T-cell (primary cell): ENCODE measurements at places on chromosomes 6 and 20. TPM values are rescaled to one million over a fixed set of nuclear protein-coding genes. Genes with fewer than 3 reads are reported as not detected.

The XKR7 gene
- not detected for total RNA-seq

The ME1 gene
- total RNA-seq, result 0.10 TPM

GRCh38 chr20:59984541-59984940 lies 26.3 kb downstream of the CDH26 start:
- DNase-seq, result no peak

DNA sequence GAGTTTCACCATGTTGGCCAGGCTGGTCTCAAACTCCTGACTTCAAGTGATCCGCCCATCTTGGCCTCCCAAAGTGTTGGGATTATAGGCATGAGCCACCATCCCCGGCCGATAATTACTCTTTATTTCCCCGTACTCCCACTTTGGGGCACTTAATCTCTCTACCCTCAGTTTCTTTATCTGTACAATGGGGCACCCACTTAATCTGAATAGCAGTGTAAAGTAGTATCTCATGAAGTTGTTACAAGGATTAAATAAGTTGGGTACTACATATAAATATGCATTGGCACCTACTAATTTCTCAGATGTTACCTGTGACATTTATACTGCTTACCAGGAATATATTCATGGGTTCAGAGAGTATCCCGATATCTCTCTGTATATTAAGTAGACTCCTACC lies 15.2 kb downstream of the GINM1 start:
- no peak for DNase-seq

DNA sequence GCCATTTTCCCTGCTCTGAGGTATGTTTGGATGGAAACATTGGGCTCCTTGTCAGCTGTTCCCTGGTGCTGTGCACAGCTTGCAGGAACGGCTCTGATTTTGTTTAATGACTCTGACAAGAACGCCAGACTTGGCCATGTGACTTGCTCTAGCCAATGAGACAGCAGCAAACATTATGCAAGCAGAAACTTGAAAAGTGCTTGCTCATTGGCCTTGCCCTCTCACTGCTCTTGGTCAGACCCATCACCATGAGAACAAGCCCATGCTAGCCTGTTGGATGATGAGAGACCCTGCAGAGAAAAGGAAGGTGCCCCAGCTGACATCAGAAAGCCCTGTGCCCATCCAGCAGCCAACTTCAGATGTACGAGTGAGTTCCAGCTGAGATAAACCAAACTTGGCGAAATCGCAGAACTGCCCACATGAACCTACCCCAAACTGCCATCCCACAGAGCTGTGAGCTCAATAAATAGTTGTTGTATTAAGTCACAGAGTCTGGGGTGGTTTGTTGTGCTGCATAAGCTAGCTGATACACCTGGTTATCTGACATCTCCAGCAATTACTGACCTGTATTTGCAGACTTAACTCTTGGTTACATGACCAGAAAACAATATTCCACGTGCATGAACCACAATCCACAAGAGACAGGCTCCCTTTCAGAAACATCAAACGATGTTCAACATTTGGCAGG lies 96.9 kb downstream of the JPH2 start:
- DNase-seq, result no peak

DNA sequence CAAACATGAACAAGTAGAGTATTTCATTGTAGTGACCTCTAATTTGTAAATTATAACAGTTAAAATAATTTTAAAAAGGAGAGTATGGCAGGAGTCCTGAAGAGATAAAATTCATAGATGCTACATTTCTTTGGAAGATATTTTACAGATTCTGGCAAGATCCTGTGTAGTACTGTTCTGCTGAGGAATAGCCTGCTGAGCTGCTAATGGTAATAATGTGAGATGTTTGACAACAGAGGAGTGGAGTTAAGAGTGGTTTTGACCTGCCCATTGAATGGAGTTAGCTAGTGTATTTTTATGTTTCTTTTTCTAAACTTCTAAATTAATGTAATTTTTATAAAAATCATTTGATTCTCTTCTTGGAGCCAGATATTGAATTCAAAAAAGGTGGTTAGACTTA lies 11.8 kb downstream of the CLVS2 start:
- no peak for DNase-seq

DNA sequence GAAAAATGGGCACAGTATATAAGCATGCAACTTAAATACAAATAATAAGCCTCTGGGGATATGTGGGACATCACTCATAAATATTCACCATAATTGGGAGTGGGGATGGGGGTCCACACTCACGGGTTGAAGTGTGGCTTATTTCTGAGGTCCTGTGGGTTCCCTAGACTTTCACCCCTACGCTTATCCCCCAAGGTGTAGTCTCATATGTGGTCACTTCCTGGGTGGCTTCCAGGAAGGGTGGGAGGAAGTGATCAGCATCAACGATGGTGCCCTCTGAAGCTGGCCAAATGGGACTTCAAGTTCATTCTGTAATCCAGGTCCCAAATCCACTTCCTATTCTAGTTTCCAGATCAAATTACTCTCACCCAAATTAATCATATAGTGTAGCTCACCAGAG lies 59.5 kb downstream of the GNAS start:
- DNase-seq, result no peak

The TREM2 gene
- total RNA-seq, result not detected
